ENCODE measurements at places on chromosomes 4 and X. TPM values are rescaled to one million over a fixed set of nuclear protein-coding genes. Genes with fewer than 3 reads are reported as not detected.

The PNMA6A gene
- 0.71 TPM for polyA plus RNA-seq

The HTN1 gene
- polyA plus RNA-seq, result not detected

The MAB21L2 gene
- polyA plus RNA-seq, result 0.92 TPM

The UCP1 gene
- polyA plus RNA-seq, result not detected

The PHEX gene
- polyA plus RNA-seq, result 0.35 TPM

The GRIA3 gene
- 0.15 TPM for polyA plus RNA-seq

The TAF7L gene
- polyA plus RNA-seq, result 0.39 TPM

The HELQ gene
- polyA plus RNA-seq, result 7.2 TPM

The GABRA4 gene
- not detected for polyA plus RNA-seq

The SSX2B gene
- 0.16 TPM for polyA plus RNA-seq

The VSIG4 gene
- not detected for polyA plus RNA-seq

All from SK-N-SH (cell line).